ENCODE measurements at places on chromosomes 13 and 19.

- no peak for DNase-seq
Measured at GRCh38 chr19:5672708-5673459, 7.4 kb downstream of the MICOS13 start.

GRCh38 chr19:49150106-49150943 is 4.9 kb downstream of the HRC start:
- peak; percentile 85 for DNase-seq

GRCh38 chr13:52961256-52961910 is 67.2 kb upstream of the OLFM4 start:
- no peak for DNase-seq

GRCh38 chr19:4108767-4109625 is 14.9 kb downstream of the MAP2K2 start:
- DNase-seq, result no peak

DNA sequence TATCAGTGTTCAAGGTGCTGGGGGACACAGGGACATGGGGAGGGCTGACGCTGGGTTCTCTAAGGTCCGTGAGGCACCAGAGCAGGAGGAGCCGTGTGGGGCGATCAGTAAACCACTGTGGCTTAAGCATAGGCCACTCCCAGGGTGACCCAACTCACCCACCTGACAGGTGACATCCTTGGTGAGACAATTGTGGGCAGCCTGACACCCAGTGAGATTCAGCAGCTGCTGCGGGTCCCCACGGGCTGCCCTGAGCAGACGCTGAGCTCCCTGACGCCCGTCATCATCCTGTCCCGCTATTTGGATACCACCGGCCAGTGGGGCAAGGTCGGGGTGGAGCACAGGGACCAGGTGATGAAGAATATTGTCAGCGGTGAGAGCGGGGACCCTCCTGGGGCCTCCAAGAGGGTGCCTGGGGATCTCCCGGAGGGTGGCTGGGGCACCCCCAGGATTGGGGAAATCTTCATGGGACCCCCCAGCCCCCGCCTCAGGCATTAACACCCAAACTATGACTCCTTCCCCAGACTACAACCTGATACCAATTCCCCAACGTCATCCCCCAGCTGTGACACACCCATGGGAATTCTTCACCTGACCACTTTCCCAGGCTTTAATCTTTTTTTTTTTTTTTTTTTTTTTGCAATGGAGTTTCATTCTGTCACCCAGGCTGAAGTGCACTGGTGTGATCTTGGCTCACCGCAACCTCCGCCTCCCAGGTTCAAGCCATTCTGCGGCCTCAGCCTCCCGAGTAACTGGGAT is 33.3 kb upstream of the SHFL start:
- no peak for DNase-seq

DNA sequence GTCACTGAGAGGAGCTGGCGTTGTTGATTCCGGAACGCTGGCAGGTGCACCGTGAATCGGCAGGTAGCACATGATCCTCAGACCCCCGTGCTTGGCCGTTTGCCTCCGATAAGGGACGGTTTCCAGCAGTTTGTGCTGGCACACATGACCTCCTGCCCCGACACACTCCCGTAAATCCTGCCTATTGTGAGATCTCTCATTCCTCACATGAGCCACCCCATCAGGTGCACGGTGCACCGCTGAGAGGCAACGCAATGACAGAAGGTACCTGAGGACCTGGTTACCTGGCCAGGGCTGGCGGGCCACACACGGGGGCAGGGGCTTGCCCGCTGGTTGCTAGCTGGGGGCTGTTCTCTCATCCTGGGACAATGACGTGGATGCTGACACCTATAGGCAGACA is 2.1 kb upstream of the ADPRHL1 start:
- no peak for DNase-seq

DNA sequence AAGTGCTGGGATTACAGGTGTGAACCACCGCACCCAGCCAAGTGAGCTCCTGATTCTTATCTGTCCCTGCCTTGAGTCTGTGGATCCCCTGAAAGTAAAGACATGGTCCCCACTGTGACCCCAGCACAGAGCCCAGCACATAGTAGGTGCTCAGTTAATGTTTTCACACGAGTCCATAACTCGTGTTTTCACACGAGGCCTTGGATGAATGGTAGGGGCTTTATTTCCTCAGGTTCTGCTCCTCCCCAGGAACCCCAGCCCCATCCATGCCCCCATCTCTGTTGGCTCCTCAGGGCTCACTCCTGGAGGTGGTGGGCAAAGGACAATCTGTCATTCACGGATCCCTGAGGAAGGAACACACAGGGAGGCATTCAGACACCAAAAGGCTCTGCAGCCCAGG is 23.6 kb upstream of the PDE4C start:
- DNase-seq, result no peak

- DNase-seq, result peak; percentile 79
Measured at GRCh38 chr13:47039106-47039505, 142.3 kb upstream of the HTR2A start.

DNA sequence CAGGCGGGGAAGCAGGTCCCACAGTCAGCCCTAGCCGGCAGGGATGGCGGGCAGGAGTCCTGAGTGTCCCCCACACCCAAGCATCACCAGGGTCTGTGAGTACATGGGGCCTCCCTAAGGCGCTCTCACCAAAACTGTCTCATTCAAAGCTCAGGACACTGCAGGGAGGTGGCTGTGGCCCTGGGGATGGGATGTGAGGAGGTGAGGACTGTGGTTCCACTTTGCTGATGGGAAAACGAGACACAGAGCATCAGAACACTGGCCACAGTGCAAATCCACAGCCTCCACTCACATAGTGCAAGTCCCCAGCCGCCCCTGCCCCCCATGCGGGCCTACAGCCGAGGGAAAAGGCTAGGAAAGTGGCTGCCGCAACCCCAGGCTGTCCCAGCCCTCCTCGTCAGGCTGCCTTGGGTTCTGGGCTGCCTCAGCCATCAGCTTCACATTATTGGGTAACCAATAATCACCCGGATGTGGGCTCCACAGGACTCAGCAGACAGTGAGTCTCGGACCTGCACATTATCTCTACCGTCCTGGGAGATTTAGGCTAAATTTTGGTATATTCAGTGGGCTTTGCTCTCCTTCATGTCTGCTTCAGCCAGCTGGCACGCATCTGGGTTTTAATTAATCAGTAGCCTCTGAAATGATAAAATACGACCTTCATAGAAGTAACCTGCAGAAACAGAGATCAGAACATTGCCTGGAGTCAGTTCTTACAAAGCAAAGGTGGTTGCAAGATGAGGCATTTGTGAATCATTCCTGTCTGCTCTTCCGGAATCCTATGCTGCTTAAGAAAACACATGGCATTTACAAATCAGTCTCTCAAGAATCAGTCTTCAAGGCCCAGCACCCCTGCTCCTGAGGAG is 77.0 kb downstream of the SOX1 start:
- DNase-seq, result no peak

- no peak for DNase-seq
Measured at GRCh38 chr13:41785402-41786172, 175.3 kb downstream of the VWA8 start.

DNA sequence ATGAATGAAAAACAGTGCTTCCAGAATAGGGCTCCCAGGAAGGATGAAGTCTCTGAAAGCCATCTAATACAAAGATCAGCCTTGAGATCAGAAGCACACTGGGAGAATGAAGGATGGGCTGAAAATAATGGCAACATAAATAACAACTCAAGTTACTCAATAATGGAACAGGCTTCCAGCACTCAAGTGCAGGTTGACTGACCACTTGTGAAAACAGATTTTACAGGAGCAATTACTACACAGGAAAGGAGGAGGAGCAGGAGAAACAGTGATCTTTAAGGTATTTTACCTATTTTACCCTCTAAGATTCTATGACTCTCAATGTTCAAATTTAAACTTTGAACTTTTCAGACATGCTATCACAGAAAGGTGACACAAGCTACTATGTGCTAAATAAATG is 106.0 kb downstream of the USP12 start:
- no peak for DNase-seq

- no peak for DNase-seq
Measured at GRCh38 chr19:41955521-41955920, 3.6 kb downstream of the RABAC1 start.

- DNase-seq, result no peak
Measured at GRCh38 chr13:25180775-25181537, 8.9 kb upstream of the AMER2 start.

GRCh38 chr13:76129305-76130000 is 493.3 kb downstream of the LMO7 start:
- DNase-seq, result peak; percentile 10

DNA sequence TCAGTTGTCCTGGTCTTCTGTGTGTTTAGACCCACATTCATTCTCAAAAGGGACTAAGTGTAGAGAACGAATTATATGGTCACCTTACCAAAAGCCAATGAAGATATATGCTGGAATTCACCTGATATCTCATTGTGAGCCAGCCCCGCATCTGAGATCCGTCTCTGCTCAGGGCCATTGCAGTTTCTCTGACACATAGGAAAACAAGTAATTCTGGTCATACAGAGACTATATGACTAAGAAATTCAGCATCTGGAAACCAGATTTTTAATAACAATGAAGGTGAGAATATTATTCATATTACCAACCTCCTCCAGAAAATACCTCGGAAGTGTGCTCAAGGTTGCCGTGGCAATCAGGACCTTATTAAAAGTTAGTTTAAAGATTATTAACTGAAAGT is 278.6 kb upstream of the EDNRB start:
- no peak for DNase-seq

GRCh38 chr13:50387051-50387581 is 371.9 kb downstream of the KCNRG start:
- DNase-seq, result peak; percentile 33

DNA sequence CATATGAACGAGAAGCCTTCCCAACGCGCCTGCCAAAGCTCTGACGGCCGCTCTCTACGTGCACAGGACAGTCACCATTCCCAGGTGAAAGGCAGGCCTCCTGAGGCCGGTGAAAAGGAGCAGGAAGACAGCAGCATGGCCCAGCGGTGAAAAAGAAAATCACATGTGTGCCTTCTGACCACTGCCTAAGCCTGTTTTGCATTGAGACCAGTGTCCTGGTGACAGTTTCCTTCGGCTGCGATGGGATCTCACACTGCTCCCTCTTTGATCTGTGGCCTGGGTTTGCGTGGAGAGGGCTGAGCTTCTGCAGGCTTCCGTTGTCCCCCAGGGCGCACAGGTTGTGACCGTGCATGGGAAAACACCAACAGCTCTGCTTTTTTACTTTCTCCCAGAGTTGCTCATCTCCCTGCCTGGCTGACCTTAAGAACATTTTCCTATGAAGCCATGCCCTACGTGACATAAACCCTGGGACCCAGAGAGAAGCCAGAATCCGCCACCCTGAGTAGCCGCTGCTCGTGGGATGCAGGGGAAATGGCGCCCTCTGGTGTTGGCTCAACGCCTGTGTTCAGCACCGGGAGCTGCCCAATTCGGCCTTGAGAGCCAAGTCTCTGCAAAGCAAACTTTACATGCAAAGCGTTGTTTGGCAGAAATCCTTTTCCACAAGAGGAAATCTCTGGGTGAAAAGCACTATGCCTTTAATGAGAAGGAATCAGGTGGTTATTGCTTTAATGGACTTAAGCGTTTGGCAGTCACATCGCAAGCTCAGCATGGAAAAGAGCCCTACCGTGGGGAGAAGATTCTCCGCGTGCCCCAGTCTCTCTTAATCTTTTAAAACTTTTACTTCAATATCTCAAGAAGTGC is 112.2 kb upstream of the GPR12 start:
- peak; percentile 5 for DNase-seq

DNA sequence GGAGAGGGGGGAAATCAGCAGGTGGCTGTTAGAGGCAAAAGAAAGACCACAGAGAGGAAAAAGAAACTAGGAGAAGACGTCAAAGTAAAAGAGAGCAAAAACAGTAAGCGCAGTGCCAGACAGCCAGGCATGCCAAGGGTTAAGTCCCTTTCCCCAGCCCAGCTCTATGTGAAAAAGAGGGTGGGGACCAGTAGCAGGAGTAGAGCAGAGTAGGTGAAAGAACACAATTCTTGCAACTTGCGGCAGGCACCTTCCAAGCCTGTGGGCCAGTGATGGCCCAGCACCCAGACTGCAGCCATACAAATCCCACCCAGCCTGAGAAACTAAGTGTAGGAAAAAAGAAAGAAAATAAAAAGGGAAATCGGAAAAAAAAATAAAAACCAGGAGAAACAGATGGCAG is 64.2 kb upstream of the ZNF85 start:
- DNase-seq, result no peak

GRCh38 chr13:66314911-66315310 is 915.2 kb downstream of the PCDH9 start:
- DNase-seq, result no peak

DNA sequence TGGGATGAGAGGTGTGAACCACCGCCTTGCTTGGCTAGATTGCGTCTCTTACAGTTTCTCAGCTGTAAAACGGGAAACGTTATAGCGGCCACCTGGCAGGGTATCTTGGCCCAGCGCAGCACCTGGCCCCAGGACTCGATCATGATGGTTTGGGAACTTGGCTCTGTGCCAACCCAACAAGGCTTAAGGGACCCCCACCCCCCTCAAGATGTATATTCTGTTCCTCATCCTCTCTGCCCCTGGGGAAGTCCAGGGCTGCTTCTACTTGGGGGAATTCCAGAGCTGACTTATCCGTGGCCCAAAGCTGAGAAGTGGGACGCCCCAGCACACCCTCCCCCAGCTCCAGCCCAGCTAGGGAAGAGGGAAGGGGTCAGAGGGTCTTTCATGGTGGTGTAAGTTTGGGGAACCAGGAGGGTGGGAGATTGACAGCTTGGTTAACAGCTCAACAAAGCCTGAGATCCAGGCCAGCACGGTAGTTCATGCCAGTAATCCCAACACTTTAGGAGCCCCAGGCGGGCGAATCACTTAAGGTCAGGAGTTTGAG is 695 bp downstream of the ICAM1 start:
- no peak for DNase-seq

- no peak for DNase-seq
Measured at GRCh38 chr13:73520566-73521289, 461.9 kb downstream of the KLF5 start.

GRCh38 chr19:21092109-21092508 is 10.1 kb downstream of the ZNF714 start:
- DNase-seq, result peak; percentile 22

GRCh38 chr13:23680845-23681669 is 110.8 kb downstream of the TNFRSF19 start:
- peak; percentile 47 for DNase-seq

DNA sequence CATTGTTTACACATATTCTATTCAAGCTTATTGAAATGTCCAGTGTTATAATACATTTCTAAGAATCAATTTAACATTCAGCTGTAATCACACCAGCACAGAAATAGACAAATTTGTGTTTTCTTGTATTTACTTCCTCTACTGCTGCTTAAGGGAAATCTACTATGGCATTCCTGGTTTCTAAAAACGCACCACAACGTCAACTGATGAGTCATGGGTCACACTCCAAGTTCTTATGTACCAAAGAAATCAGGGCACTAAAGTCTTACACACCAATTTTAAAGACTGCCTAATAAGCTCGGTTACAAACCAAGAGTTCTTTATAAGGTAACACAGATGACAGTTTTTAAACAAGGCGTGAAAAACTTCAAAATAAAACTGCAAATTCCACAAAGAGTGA is 13.2 kb downstream of the LNX2 start:
- DNase-seq, result peak; percentile 41

DNA sequence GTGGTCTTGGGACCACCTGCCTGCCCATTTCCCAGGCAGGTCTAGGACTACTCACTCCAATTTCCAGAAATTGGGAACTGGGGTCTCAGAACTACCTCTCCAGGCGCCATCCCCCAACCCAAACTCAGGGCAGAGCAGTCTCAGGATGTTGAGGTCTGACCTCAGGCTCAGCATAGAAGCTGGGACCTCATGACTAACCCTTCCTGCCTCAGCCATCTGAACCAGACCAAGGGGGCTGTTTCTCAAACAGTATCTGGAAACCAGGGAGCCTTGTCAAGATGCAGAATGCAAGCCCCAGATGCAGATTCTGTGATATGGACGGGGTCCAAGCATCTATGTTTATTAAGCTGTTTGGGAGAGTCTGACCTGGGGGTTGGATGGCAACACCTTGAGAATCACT is 1.3 kb downstream of the FBXW9 start:
- no peak for DNase-seq

All from fibroblast of skin of abdomen (primary cell).